ENCODE measurements at places on chromosomes 6 and 20.

GRCh38 chr6:14349507-14349906, 231.9 kb downstream of the CD83 start:
- no peak for DNase-seq

- no peak for DNase-seq
Observed at GRCh38 chr6:129882510-129883023, 21.5 kb upstream of the TMEM244 start.

DNA sequence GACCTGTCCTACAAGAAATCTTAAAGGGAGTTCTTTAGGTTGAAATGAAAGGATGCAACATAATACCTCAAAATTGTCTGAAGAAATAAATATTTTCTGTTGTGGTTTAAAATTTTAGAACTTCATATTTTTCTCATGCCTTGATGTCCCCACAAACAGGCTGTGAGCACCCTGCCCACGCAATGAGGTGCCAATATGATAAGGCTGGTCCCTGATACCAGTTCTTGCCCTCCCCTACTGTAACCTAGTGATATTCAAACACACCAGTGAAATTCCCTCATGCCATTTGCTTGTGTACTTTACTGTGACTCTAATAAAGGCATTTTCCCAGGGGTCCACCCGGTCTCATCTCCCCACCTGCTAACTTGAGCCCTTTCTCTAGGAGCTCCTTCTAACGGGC, 67.3 kb upstream of the SIRPG start:
- DNase-seq: no peak

GRCh38 chr20:5835871-5836270, 85.7 kb downstream of the SHLD1 start:
- DNase-seq: no peak

- no peak for DNase-seq
Observed at GRCh38 chr6:11298651-11299420, 66.4 kb upstream of the NEDD9 start.

GRCh38 chr6:76587271-76587670, 514.8 kb upstream of the IMPG1 start:
- DNase-seq: no peak

DNA sequence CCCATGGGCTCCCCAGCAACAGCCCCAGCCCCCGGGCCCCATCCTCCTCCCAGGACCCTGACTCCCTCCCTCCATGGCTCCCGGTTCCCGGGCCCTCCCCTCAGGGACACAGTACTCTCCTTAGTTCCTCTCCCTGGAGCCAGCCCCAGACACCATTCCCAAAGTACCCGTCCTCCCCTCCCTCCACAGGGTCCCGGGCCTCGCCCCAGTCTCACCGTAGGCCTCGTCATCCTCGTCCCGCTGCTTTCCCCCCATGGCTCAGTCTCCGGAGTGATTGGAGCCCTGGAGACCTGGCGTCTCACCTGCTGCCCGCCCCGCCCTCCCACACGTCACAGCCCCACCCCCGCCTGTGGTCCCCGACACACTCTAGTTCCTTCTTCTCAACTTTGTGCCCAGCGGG, at the start of gene SLC44A4:
Gene SLC44A4, minus strand, starts transcription at position 272 of the 400 bp plus-strand sequence. Its CDS starts 17 bp downstream, at position 255.
- no peak for DNase-seq

DNA sequence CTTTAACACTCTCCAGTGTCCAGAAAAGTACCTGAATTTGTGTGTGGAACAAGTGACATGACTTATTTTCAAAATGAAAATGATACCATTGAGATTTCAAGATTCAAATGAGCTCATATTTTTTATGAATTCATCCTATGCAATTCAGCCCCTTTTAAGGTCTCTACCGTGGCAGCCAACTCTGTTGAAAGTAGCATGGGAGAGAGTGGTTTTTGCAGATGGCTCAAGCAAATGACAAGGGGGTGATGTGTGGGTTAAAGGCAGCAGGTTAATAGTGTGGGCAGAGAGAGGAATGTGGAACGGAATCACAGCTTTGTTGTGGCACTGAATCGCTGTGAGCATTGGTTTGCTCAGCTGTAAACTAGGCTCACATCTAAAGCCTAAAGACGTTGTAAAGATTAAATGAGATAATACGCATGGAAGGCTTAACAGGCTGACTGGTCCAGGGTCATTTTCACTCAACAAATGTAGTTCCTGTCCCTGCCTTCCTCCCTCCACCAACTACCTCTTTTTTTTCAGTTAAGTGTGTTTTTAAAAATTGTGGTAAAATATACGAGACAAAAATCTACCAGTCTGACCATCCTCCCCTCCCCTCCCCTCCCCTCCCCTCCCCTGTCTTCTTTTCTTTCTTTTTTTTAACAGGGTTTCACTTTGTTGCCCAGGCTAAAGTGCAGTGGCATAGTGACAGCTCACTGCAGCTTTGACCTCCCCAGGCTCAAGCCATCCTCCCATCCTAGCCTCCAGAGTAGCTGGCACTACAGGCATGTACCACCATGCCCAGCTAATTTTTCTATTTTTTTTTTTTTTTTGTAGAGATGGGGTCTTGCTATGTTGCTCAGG, 114.7 kb upstream of the ZNF217 start:
- DNase-seq: no peak

DNA sequence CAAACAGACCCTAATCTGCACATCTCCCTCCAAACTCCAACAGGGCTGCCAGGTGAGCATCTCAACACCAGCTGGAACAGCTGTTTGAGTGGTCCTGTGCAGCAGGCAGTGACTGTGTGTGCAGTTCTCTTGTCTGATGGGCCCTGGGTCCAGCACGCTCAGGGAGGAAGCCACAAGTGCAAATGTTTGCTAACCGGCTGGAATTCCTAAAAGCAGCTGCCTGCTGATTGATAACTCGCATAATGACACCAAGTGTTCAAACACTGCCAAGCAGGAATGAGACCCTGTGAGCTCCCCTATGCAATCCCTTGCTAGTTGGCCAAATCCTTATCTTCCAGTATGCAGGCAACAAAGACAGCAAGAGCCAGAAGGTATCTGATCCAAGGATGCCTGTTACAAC, 650.6 kb downstream of the CBLN4 start:
- no peak for DNase-seq

DNA sequence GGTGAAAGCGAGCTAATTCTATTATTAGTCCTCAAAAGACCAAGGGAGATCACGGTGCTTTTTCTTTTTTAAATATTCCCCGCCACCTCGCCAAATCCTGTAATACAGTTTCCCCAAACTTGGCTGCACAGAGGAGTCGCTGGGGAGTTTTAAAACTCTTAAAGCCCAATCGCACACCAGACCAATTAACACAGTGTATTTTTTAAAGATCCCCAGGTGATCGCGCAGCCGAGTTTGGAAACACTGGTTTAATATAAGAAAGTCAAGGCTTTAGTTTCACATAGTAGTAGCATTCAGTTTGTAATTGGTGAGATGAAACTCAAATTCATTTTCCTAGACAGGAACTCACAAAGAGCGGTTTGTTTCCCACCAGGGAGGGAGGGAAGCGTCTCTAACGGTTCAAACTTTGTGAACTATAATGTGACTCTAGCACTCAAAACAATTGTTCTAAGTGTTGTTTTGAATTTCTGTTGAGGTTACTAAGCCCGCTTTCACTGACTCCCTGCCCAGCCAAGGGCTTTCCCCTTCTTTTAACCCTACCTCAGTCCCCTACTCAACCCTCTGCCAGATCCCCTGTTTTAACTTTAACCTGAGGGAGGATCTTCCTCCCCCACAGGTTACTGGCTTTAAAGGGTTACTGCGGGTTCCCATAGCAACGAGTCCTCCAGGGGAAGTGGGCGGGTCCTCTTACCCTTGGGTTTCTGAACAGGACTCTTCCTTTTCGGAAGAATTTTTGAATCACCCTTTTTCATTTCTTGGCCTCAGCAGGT, 25.7 kb upstream of the BTBD3 start:
- DNase-seq: no peak

DNA sequence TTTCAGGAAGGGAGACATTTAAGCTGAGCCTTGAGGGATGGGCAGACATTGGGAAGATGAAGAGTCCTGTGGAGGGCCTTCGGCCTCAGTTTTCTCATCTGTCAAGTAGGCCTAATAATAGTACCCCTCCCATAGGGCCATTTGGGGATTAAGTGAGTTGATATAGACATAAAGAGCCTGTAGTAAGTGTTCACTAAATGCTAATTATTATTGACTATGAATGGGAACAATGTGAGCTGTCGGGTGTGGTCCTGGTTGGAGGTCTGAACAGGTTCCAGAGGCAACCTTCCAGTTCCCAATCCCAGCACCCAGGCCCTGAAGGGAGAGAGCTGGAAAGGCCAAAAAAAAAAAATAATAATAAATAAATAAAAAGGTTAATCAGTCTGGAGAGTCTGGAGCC, 14.5 kb upstream of the ITPR3 start:
- no peak for DNase-seq
